ENCODE measurements at places on chromosomes 6 and 20. TPM values are rescaled to one million over a fixed set of nuclear protein-coding genes. Genes with fewer than 3 reads are reported as not detected.

DNA sequence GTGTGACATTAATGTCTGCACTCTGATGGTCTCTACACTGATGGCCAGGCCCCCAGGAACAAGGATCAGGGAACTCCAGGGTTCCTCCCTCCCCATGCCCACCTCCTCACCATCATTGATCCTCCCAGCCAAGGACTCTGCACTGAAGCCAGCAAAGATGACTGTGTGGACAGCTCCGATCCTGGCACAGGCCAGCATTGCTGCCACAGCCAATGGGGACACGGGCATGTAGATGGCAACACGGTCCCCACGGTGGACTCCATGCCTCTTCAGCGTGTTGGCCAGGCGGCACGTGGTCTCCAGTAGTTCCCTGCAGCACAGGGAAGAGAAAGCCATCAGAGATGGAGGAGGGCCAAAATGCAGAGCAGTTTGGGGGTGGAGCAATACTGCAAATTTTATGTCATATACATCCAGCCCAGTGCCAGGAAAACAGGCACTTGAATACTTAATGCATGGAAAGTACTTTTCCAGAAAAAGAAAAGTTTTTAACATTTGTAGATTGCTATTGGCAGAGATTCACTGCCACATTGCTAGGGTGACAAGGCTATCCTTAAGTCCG is 27.2 kb downstream of the ACSS1 start:
- H3K36me3 ChIP-seq: no peaks in the 10 kb centered on the region
- no peak overlapping the region for H3K27ac ChIP-seq
- no peaks in the 10 kb centered on the region for H3K27me3 ChIP-seq
- no peak overlapping the region for H3K4me3 ChIP-seq
- H3K4me1 ChIP-seq: no peaks in the 10 kb centered on the region

DNA sequence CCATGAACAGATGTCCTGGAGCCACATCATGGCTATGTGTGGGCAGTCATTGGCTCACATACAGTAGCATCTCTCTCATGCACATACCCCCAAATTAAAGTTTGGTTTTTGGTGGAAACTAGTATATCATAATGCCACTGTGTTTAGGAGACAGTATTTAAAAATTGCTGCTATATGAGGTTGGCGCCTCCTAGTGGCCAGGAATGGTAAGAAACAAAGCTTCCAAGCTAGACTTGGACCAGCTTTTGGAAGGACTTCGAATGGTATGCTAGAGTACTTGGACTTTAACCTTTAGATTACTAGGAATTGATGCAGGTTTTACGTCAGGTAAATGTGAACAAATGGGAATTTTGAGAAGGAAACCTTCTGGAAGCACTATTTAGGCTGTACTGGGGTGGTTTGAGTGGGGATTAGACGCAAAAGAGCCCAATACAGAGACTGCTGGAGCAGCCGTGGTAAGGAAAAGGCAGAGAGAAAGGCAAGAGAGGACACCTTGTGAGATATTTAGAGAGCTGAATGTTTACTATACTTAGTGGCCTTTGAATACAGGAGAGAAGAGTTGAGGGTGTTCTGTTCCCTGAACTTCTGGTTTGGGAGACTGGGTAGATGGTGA is 23.8 kb downstream of the PRSS35 start:
- H3K27me3 ChIP-seq: no peaks in the 10 kb centered on the region
- DNase-seq: peak; percentile 34
- H3K36me3 ChIP-seq: no peaks in the 10 kb centered on the region
- no peak overlapping the region for H3K27ac ChIP-seq
- no peak overlapping the region for H3K4me3 ChIP-seq
- no peaks in the 10 kb centered on the region for H3K4me1 ChIP-seq

- no peaks in the 10 kb centered on the region for H3K4me1 ChIP-seq
- no peak overlapping the region for H3K4me3 ChIP-seq
- DNase-seq: no peak
- peaks cover 37% of the 10 kb centered on the region for H3K36me3 ChIP-seq
- no peaks in the 10 kb centered on the region for H3K27me3 ChIP-seq
Observed at GRCh38 chr6:75624335-75624734, 22.7 kb downstream of the SENP6 start.

DNA sequence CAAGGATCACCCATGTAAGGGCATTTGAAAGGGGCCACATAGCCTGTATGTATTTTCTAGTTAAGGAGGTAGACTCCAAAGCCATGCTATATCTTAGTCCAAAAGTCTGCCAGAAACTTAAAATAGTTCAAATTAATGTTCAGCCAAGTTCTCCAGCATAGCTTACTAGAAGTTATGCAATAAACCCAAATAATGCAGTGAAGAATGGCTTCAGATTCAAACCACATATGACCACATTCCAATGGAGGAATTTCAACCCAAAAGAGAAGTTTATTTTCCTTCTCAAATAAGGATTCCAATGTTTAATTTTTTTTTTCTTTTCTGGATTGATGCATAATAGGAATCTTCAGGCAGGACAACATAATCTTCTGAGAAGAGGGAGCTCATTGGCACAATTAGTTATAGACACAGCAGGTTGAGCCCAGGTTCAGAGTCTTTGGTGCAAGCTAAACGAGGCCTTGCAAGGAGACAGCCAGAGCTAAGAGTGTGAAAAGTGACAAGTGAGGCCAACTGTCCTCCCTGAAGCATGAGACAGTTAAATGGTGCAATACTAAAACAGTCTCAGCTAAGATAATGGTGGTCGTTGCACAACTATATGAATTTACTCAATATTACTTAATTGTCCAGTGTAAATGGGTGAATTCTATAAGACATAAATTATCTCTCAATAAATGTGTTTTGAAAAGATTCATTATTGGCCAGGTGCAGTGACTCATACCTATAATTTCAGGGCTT is 598.8 kb upstream of the CDH4 start:
- peaks cover 70% of the 10 kb centered on the region for H3K27me3 ChIP-seq
- H3K4me1 ChIP-seq: no peaks in the 10 kb centered on the region
- H3K36me3 ChIP-seq: no peaks in the 10 kb centered on the region
- no peak overlapping the region for H3K4me3 ChIP-seq

FAM83C gene
- total RNA-seq: not detected

DLL1 gene
- total RNA-seq: not detected

PAX1 gene
- not detected for total RNA-seq

NRN1 gene
- total RNA-seq: not detected

SLC44A4 gene
- 44.9 TPM for total RNA-seq

Measured in PC-9 (cell line).